Activated T-cell treated with anti-CD3 and anti-CD28 coated beads, Interleukin-2, amount 50 U/mL, for 72 hours (primary cell): ENCODE measurements at places on chromosomes 3 and 15. TPM values are rescaled to one million over a fixed set of nuclear protein-coding genes. Genes with fewer than 3 reads are reported as not detected.

HHLA2 gene
- total RNA-seq = 1.9 TPM

TBC1D23 gene
- total RNA-seq = 26.0 TPM

LIPH gene
- total RNA-seq = not detected

CCDC39 gene
- total RNA-seq = not detected

C3orf20 gene
- 1.1 TPM for total RNA-seq

CHRFAM7A gene
- 3.7 TPM for total RNA-seq

GOLGA8S gene
- 0.07 TPM for total RNA-seq

PRICKLE2 gene
- total RNA-seq = 0.09 TPM

CHL1 gene
- total RNA-seq = not detected

AADAC gene
- total RNA-seq = not detected

STARD5 gene
- 10.3 TPM for total RNA-seq

HCLS1 gene
- total RNA-seq = 236 TPM

TMCO5A gene
- total RNA-seq = not detected

GOLGA6A gene
- total RNA-seq = 0.46 TPM

CHRNA7 gene
- total RNA-seq = 0.51 TPM

DNAH12 gene
- total RNA-seq = 0.21 TPM

KBTBD8 gene
- total RNA-seq = 20.4 TPM

RBMS3 gene
- total RNA-seq = 3.0 TPM

ALDH1A3 gene
- not detected for total RNA-seq

MYL3 gene
- not detected for total RNA-seq

TMEM266 gene
- total RNA-seq = not detected

RASL12 gene
- not detected for total RNA-seq

POC1A gene
- 39.0 TPM for total RNA-seq

ISL2 gene
- total RNA-seq = 0.83 TPM

HDC gene
- total RNA-seq = 1.7 TPM

CYP8B1 gene
- total RNA-seq = not detected

ECE2 gene
- not detected for total RNA-seq

SRGAP3 gene
- 3.0 TPM for total RNA-seq

C15orf62 gene
- 1.6 TPM for total RNA-seq

NUSAP1 gene
- 184 TPM for total RNA-seq

GPR15 gene
- 4.6 TPM for total RNA-seq

OR5K2 gene
- total RNA-seq = not detected

TF gene
- total RNA-seq = 1.7 TPM

MEF2A gene
- 24.1 TPM for total RNA-seq

NAA80 gene
- total RNA-seq = 19.5 TPM

RAB6B gene
- 2.6 TPM for total RNA-seq

TP63 gene
- total RNA-seq = 2.3 TPM

GOLGA8T gene
- not detected for total RNA-seq

CHST13 gene
- total RNA-seq = not detected

ATP13A5 gene
- total RNA-seq = not detected

UBE2Q2 gene
- 20.7 TPM for total RNA-seq

MUC4 gene
- 0.34 TPM for total RNA-seq

FBXW12 gene
- not detected for total RNA-seq

XXYLT1 gene
- total RNA-seq = 6.6 TPM

SLC28A1 gene
- total RNA-seq = not detected

UPK1B gene
- total RNA-seq = not detected

MAP1A gene
- total RNA-seq = 1.8 TPM

CCNB2 gene
- 65.9 TPM for total RNA-seq

ZCWPW2 gene
- total RNA-seq = 0.35 TPM

ATP2B2 gene
- not detected for total RNA-seq
